Effector memory CD4-positive, alpha-beta T cell (primary cell): ENCODE measurements at places on chromosomes 7 and 10.

GRCh38 chr7:133484086-133484485 is 231.2 kb downstream of the EXOC4 start:
- H3K27ac ChIP-seq, result no peak overlapping the region
- no peak for DNase-seq
- no peaks in the 10 kb centered on the region for H3K36me3 ChIP-seq
- no peak overlapping the region for H3K4me3 ChIP-seq

GRCh38 chr7:103714376-103714927 is 268.4 kb upstream of the SLC26A5 start:
- no peaks in the 10 kb centered on the region for H3K27me3 ChIP-seq
- no peak for DNase-seq
- H3K27ac ChIP-seq, result no peak overlapping the region
- H3K4me3 ChIP-seq, result no peak overlapping the region

GRCh38 chr7:100546926-100547800 is 8.2 kb downstream of the AGFG2 start:
- DNase-seq, result no peak
- peaks cover 10% of the 10 kb centered on the region for H3K36me3 ChIP-seq
- H3K4me3 ChIP-seq, result peak overlapping the region; percentile 31

DNA sequence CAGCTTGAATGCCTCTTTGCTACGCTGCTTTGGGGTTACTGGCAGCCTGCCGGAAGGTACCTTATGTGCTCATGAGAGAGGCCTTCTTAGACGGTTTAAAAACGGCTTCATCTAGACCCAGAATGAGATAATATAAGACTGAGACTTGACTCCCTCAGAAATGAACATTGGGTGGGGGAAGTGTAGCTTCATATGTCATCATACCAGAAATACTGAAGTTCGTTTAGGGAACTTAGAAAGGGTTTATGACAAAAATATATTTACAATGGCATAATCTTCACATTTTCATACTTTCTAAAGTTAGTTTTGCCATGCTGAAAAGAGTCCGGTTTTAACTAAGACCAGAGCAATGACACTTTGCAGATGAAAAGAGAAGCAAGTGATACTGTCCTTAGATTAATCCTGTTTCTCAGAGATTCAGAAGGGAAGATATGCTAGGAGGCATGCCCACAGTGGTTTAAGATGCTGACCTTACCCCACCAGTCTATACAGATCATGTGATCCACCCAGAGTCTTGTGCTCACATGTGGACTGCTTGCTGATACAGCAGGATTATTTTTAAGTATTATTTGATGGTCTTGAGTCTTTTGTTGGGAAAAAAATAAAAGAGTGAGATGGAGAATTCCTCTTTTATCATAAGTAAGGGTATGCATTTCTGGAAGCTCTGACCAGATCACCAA is 40.8 kb upstream of the HGF start:
- H3K27me3 ChIP-seq, result no peaks in the 10 kb centered on the region
- H3K4me3 ChIP-seq, result no peak overlapping the region
- no peaks in the 10 kb centered on the region for H3K36me3 ChIP-seq
- H3K4me1 ChIP-seq, result no peaks in the 10 kb centered on the region
- no peak overlapping the region for H3K27ac ChIP-seq
